ENCODE measurements at places on chromosomes 4 and X.

DNA sequence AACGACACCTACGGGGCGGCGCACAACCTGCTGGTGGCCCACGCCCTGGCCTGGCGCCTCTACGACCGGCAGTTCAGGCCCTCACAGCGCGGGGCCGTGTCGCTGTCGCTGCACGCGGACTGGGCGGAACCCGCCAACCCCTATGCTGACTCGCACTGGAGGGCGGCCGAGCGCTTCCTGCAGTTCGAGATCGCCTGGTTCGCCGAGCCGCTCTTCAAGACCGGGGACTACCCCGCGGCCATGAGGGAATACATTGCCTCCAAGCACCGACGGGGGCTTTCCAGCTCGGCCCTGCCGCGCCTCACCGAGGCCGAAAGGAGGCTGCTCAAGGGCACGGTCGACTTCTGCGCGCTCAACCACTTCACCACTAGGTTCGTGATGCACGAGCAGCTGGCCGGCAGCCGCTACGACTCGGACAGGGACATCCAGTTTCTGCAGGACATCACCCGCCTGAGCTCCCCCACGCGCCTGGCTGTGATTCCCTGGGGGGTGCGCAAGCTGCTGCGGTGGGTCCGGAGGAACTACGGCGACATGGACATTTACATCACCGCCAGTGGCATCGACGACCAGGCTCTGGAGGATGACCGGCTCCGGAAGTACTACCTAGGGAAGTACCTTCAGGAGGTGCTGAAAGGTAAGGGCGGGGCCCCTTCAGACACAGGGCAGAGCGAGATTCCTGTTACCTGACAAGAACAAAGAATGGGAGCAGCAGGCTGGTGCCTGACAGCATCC lies 11.7 kb downstream of the RPL9 start:
- no peaks in the 10 kb centered on the region for H3K27me3 ChIP-seq

DNA sequence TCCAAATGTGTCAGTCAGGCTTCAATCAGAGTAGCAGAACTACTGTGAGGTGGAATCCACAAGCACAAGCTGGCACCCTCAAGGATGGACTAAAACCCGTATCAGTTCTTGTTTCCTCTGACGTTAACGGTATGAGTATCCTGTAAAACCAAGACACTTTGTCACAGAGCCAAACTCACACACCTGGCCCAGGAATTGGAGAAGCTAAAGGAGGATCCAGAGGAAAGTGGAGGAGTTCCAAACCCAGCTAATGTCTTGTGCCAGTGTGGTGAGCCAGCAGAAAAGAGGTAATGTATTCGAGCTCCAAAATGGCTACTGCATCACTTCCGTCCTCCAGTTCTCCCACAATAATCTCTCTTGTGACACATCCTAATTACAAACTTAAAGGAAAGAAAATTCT lies 44.7 kb downstream of the ATP1B4 start:
- H3K27ac ChIP-seq = no peak overlapping the region
- no peaks in the 10 kb centered on the region for H3K4me1 ChIP-seq
- DNase-seq = no peak
- no peak overlapping the region for H3K4me3 ChIP-seq
- no peaks in the 10 kb centered on the region for H3K27me3 ChIP-seq

DNA sequence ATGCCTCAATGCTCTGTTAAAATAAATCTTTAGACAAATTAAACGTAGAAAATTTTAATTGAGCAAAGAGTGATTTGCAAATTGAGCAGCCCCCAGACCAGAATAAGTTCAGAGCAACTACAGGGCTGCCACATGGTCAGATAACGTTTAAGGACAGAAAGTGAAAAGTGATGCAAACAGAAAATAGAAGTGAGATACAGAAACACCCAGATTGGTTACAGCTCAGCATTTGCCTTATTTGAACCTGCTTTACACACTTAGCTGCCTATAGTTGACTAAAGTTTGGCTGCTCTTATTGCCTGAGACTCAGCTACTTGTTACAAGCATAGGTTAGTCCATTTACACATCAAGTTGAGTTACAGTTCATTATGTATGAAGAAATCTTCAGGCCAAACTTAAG lies 1800.8 kb upstream of the PCDH10 start:
- no peaks in the 10 kb centered on the region for H3K27me3 ChIP-seq
- no peak overlapping the region for H3K4me3 ChIP-seq
- no peak for DNase-seq
- H3K4me1 ChIP-seq = no peaks in the 10 kb centered on the region
- no peaks in the 10 kb centered on the region for H3K36me3 ChIP-seq

DNA sequence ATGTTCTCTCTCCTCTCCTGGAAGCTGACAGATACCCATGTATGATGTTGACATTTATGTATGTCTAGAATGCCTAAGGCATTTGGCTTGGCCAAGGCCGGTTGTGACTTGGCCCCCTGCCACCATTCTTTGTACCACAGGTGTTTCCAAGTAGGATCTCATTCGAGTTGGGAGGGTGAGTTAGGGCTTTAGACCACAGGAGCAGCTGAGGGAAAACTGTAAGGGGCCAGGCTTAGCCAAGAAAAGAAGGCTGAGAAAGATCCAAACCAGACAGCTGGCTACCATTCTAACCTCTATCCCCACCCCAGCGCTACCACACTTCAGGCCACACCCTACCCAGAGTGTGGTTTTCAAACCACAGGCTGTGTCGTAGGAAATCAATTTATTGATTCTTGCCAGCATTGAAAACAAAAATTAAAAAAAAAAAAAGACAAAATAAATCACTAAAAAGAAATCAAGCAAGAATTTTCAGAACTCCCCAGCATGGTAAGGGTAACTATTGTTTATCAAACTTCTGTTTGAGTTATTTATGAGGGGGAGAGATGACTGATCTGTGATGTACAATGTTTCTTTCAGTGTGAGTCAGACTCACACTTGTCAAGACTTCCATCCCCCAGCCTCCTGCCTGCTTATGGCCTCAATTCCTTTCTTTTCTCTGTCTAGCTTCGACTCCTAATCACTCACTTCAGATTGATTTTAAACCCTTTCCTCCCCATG lies 9.9 kb downstream of the TMSB4X start:
- DNase-seq = no peak
- no peaks in the 10 kb centered on the region for H3K27me3 ChIP-seq
- no peaks in the 10 kb centered on the region for H3K36me3 ChIP-seq
- no peak overlapping the region for H3K4me3 ChIP-seq

DNA sequence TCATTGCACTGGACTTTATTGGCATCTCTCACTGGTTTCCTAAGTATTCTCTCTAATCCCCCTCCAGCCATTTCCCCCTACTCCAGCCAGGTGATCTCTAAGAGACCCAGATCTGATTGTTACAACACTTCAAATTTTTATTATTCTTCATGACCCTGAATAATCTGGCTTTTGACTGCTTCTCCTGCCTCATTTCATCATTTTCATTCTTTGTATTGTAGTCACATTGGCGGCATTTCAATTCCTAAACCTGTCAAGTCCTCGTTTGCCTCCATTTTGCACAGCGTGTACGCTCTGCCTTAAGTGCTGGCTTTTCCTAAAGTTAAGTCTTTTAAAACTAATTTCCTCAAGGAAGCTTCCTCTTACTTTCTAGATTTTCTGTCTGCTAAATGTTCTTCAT lies 31.6 kb downstream of the UBE2K start:
- H3K4me3 ChIP-seq = no peak overlapping the region
- DNase-seq = no peak
- H3K36me3 ChIP-seq = no peaks in the 10 kb centered on the region
- no peak overlapping the region for H3K27ac ChIP-seq
- H3K27me3 ChIP-seq = no peaks in the 10 kb centered on the region
- no peaks in the 10 kb centered on the region for H3K4me1 ChIP-seq

GRCh38 chr4:77127215-77127614 lies 29.8 kb upstream of the CCNG2 start:
- H3K4me3 ChIP-seq = no peak overlapping the region
- H3K36me3 ChIP-seq = no peaks in the 10 kb centered on the region
- no peaks in the 10 kb centered on the region for H3K27me3 ChIP-seq
- DNase-seq = no peak
- H3K4me1 ChIP-seq = peaks cover 14% of the 10 kb centered on the region

GRCh38 chrX:130468395-130468923 lies 66.7 kb downstream of the RBMX2 start:
- H3K4me1 ChIP-seq = no peaks in the 10 kb centered on the region
- H3K36me3 ChIP-seq = no peaks in the 10 kb centered on the region
- no peak overlapping the region for H3K27ac ChIP-seq
- no peak overlapping the region for H3K4me3 ChIP-seq

DNA sequence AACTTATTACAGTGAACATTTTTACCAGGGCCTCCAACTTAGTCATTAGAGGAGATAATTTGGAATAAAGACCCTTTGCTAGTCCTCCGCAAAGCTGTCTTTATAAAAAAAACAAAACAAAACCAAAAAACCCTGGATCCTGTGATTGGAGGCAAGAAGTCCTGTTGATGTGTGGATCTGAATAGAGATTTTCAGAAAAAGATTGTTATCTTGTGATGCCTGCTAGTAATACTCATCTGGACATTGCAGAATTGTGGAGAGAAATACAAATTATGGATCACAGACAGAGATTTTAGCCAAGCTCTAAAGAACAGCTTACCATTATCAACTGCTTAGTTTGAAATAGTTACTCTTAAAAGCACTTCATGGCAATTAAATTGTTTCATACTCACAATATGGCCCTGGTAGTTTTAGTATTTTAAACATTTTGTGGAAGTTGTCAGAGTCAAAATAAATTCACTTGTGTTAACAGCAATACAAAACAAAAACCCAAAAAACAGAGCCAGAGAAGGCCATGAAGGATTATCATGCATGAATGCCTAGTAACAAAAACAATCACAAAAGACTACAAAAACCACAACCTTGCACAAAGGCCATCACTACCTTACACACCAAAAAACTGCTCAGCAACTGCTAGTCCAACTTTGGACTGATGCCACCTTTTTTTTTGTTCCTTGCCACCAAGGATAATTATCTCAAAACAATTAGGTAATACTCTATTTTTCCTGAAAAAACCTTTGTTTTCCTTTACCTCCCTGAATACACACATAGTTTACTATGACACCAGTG lies 514.5 kb upstream of the SLIT2 start:
- H3K4me1 ChIP-seq = no peaks in the 10 kb centered on the region
- DNase-seq = no peak
- H3K27me3 ChIP-seq = no peaks in the 10 kb centered on the region

DNA sequence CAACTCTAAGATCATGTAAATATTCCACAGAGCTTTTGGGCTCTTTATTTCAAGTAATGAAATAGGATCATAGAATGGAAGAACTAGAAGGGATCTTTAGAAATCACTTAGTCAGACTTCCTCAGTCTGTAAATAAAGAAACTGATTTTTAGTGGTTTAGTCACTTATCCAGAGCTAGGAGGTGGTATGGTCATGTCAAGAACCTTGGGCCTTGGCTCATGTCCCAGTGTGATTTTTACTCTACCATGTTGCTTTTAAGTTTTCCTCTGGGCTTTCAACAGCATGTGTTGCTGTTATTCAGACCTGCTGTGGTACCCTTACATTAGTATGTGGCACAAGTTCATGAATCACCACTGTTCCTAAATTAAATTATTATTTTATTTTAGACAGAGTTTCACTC lies 184.9 kb downstream of the FRAS1 start:
- DNase-seq = no peak
- no peak overlapping the region for H3K4me3 ChIP-seq
- peaks cover 7% of the 10 kb centered on the region for H3K4me1 ChIP-seq
- H3K27ac ChIP-seq = no peak overlapping the region
- no peaks in the 10 kb centered on the region for H3K27me3 ChIP-seq
- no peaks in the 10 kb centered on the region for H3K36me3 ChIP-seq

DNA sequence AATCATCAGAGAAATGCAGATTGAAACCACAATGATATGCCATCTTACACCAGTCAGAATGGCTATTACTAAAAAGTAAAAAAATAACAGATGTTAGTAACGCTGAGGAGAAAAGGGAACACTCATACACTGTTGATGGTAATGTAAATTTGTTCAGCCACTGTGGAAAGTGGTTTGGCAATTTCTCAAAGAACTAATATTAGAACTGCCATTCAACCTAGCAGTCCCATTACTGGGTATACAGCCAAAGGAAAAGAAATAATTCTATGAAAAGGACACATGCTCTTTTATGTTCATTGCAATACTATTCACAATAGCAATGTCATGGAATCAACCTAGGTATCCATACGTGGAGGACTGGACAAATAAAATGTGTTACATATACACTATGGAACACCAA lies 566.3 kb downstream of the STPG2 start:
- no peak for DNase-seq
- H3K4me1 ChIP-seq = no peaks in the 10 kb centered on the region
- no peak overlapping the region for H3K4me3 ChIP-seq
- H3K27me3 ChIP-seq = no peaks in the 10 kb centered on the region
- H3K36me3 ChIP-seq = no peaks in the 10 kb centered on the region

GRCh38 chr4:185086053-185086452 lies 57.0 kb upstream of the SLC25A4 start:
- peak overlapping the region; percentile 1 for H3K27ac ChIP-seq
- no peak overlapping the region for H3K4me3 ChIP-seq
- H3K4me1 ChIP-seq = peaks cover 4% of the 10 kb centered on the region
- DNase-seq = peak; percentile 36

- peak; percentile 91 for DNase-seq
- peak within 1 kb of the TSS; percentile 44 for H3K4me3 ChIP-seq
- H3K27ac ChIP-seq = no peak within 1 kb of the TSS
- no peaks in the 10 kb centered on the region for H3K27me3 ChIP-seq
- no peaks in the 10 kb centered on the region for H3K36me3 ChIP-seq
- H3K4me1 ChIP-seq = no peaks in the 10 kb centered on the region
Measured at GRCh38 chrX:103310555-103311398, at the start of gene BEX2. TSS of gene BEX2 (minus strand) at chrX:103310990. CDS start at chrX:103309976, 1,014 bp downstream.

GRCh38 chr4:112865443-112865842 lies 184.0 kb upstream of the ANK2 start:
- no peaks in the 10 kb centered on the region for H3K36me3 ChIP-seq
- DNase-seq = no peak
- no peaks in the 10 kb centered on the region for H3K27me3 ChIP-seq
- no peak overlapping the region for H3K27ac ChIP-seq
- H3K4me3 ChIP-seq = no peak overlapping the region
- peaks cover 5% of the 10 kb centered on the region for H3K4me1 ChIP-seq
